ENCODE measurements at places on chromosomes 7 and 10. TPM values are rescaled to one million over a fixed set of nuclear protein-coding genes. Genes with fewer than 3 reads are reported as not detected.

DNA sequence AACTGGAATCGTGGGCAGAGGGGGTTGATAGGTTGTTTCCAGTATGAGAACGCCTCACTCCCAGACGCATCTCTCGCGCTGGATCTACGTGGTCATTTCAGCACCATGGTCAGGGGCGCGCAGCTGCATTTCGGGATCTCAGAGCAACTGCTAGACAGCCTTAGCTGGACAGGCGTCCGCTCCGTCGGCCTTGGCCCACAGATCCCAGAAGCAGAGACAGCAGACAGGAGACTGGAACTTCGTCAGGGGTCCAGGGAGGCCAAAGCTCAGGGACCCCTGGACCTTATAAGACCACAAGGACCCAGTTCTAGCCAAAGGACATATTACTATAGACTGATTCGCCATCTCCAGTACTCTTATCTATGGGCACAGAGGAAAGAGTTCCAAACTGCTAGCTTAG, 5.3 kb downstream of the NEUROG3 start:
- no peak for DNase-seq

DNA sequence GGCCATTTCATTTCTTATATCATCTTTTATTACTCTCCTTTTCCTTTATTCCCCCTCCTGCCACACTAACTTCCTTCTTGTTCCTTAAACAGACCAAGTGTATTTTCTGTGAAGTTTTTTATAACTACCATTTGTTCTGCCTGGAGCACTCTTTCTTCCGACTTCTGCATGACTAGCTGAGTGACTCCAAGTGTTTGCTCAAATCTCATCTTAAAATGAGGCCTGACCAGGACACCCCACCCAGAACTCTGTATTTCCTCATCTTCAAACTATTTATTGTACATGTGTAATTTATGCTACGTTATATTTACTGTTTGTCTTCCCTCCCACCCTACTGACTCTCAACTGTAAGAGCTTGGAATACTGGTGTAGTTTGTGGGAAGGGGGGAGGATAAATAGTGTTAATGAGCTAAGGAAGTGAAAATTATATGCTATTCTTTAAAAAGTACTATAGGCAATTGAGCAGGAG, 3.2 kb downstream of the MINDY3 start:
- no peak for DNase-seq

Gene DPYSL4
- total RNA-seq, result 3.4 TPM

Gene EN2
- total RNA-seq, result not detected

DNA sequence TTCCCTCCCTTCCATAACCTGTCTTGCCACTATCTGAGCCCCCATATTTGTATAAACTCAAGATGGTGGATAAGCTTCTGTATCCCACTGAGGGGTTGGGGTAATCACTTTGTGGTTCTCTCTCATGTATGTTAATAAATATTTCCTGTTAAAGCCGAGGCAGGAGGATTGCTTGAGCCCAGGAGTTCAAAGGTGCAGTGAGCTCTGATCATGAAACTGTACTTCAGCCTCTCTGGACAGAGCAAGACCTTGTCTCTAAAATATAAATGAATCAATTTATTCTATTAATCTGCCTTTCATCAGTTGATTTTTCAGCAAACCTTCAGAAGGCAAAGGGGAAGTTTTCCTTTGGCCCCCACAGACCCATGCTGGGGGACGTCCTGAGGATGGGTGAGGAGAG, 1.8 kb upstream of the RARRES2 start:
- no peak for DNase-seq

DNA sequence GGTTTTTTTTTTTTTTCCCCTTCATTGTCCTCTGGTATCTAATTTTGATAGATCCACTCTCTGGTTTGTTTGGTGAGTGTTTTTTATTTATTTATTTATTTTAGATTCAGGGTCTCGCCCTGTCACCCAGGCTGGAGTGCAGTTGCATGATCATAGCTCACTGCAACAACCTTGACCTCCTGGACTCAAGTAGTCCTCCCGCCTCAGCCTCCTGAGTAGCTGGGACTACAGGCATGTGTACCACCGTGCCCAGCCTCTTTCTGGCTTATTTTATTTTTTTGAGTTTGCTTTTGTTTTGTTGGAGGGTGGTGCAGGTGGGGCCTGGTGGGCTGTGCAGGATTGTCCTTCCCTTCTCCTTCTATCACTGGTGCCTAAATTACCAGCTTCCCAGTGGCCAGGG, 187.2 kb upstream of the SH2B2 start:
- DNase-seq, result no peak

- DNase-seq, result no peak
Observed at GRCh38 chr7:152924826-152925411, 165.4 kb downstream of the ACTR3B start.

GRCh38 chr7:4707217-4707741, 25.2 kb downstream of the FOXK1 start:
- DNase-seq, result no peak

GRCh38 chr10:45408421-45409319, 34.7 kb downstream of the ALOX5 start:
- no peak for DNase-seq

- no peak for DNase-seq
Observed at GRCh38 chr7:87027900-87028299, 31.6 kb downstream of the ELAPOR2 start.

- DNase-seq, result no peak
Observed at GRCh38 chr10:28684157-28684985, 7.0 kb downstream of the BAMBI start.

GRCh38 chr7:1358376-1359050, 100.8 kb downstream of the MICALL2 start:
- DNase-seq, result no peak

- DNase-seq, result no peak
Observed at GRCh38 chr10:84308481-84309304, 19.7 kb upstream of the CCSER2 start.

DNA sequence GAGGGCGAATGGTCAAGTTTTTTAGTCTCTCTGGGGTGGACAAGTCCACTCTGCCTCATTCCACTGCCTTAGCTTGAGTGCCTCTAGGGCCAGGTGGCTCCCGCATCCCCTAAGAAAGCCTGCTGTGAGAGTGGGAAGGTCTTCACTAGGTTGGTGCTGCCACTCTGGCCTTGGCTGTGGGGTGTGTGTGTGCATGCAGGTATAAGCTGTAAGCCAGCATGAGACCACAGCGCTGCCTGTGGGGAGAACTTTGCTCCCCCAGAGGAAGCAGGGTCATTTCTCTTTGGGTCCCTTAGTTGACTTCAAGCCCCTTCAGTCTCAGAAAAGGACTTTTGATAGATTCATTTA, 25.5 kb upstream of the PCBD1 start:
- DNase-seq, result no peak

DNA sequence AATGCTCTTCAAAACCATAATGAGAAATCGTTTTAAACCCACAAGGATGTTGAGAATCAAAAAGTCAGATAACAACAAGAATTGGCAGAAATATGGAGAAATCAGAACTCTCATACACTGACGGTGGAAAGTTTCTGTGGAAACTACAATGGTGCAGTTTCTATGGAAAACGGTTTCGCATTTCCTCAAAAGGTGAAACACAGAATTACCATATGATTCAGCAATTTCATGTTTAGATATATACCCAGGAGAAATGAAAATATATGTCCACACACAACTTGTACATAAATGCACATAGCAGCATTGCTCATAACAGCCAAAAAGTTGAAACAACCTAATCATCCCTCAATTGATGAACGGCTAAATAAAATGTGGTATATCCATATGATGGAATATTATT, 218.2 kb downstream of the ARL4A start:
- no peak for DNase-seq

DNA sequence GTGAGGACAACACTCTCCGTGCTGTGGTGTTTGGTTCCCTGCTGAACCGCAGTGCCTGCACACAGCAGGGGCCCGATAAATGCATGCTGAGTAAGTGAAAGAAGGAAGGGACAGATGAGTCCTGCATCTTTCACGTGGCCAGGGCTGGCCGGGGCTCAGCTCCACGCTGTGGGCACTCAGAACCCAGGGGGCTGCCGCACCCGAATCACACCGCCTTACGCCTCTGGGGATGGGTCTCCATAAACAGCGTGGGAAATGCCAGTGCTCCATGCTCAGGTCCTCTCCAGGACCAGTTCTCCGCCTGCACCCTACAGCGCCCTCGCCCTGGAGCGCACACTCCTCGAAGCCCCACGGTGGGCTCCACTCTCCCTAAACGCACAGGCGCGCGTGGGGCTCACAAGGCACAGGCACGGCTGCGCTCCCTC, 38.1 kb downstream of the RASGEF1A start:
- no peak for DNase-seq

GRCh38 chr7:116614499-116615262, 57.3 kb upstream of the MET start:
- no peak for DNase-seq

GRCh38 chr10:114477285-114477684, 73.0 kb upstream of the AFAP1L2 start:
- peak; percentile 88 for DNase-seq

Gene TMEM229A
- total RNA-seq, result 1.1 TPM

GRCh38 chr7:81883801-81884393, 114.0 kb upstream of the HGF start:
- DNase-seq, result no peak

Gene RAMP3
- 62.0 TPM for total RNA-seq

GRCh38 chr10:36872702-36873393, 252.6 kb upstream of the ANKRD30A start:
- DNase-seq, result no peak

DNA sequence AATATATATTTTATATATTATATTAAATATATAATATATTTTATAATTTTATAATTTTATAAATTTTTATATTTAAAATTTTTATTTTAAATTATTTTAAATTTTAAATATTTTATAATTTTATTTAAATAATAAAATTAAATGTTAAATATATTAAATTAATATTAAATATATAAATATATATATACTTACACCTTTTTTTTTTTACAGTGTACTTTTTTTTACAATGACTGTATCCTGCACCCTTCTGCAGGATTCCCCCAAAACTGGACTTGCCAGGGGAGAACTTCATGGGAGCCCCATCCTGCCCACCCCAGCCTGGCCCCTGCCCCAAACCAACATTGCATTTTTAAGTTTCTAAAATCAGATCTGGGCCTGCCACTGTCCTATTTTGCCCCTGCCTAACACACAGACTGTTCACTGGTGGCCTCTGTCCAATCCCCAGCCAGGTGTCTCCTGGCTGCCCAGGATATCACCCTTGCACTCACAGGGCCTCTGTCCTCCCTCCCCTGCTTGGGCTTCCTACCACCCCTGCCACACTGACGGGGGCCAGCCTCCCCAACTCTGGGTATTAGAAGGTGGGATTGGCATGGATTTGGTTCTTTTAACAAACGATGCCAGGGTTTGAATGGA, 138.0 kb downstream of the ADCY1 start:
- no peak for DNase-seq

DNA sequence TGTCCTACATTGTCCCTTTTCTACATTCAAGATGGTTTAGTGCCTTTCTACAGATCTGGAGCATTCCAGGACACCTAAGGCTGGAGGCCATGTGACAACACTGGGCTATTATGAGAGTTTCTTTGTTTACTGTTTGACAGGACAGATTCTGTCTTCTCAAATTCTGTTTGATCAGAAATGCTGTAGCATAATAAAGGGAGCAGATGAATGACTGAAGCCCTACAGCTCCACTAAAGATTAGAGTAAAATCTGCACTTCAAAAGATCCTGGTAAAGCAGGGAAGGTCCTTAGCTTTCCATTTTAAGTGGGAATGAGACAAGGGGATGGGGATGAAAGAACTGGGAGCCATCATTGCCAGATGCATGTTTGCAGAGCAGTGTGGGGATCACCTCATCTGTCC, 38.4 kb downstream of the TMEM229A start:
- no peak for DNase-seq
